ENCODE measurements at places on chromosomes 4 and X. TPM values are rescaled to one million over a fixed set of nuclear protein-coding genes. Genes with fewer than 3 reads are reported as not detected.

UBE2D3 gene
- 305 TPM for total RNA-seq

COL25A1 gene
- 1.5 TPM for total RNA-seq

TAF7L gene
- total RNA-seq, result 0.90 TPM

ATP2B3 gene
- not detected for total RNA-seq

ZFP92 gene
- 1.8 TPM for total RNA-seq

FRMPD3 gene
- total RNA-seq, result not detected
